ENCODE measurements at places on chromosomes 3 and 15.

DNA sequence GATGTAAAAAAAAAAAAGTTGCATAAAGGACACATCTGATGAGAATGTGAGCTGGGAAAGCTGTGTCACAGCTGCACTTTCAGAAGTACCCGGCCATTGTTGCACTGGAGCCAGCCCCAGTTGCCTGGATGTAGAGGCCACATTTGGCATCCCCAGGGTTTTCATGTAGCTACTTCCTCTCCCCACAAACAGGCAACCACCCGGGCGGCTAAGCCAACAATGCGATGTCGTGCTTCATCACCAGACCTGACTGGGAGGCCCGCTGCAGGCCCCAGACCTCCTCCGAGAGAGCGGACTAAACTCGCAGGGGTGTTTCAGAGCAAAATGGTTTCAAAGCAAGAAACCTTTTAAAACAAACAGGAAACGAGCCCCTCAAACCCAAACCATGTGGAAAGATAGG, 142.3 kb downstream of the TMCO5A start:
- DNase-seq, result no peak

DNA sequence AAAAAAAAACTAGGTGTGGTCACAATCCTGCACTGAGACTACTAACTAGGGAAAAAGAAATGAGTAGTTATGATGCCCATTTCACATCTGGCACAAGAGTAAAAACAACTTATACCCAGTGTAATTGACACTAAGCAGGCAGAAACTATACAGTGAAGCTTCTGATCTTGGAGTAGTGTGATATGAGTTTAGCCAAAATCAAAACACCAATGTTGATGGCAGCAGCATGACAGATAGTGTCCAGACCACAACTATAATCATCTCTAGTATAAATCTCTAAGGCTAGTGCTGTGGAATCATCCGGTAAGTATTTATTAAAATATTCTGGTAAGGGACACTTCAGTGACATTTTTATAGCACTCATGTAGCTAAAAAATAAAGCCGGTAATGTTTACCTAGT, 108.5 kb upstream of the EPHA6 start:
- no peak for DNase-seq

DNA sequence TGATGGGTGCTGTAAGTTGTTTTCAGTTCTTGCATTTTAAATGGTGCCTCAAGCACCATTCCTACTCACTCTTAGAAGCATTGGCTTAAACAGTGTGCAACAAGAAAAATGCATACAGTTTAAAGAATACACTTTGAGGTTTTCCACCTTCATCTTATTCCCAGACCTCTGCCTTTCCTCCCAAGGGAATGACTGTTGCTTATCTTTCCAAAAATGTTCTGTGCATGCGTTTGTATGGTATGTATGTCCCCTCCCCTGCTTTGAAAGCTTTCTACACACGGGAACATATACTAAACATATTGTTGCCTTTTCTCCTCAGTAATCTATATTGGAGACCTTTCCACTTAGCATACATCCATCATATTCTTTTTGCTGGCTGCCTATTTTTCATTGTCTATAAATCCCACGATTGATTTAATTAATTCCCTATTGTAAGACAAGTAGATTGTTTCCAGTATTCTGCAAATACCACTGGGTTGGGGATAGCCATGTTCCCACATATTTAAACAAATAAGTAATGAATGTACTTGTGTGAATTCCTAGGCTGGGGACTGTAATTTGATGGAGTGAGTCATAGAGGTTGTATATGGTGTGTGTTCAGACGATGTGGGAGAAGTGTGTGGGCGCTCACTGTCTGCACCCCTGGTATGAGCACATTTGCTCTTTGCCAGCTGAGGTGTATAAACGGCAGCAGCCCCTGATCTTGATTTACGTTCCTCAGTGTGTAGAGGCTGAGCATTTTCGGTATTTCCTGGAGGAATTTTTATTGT, 5.8 kb downstream of the TRAK1 start:
- no peak for DNase-seq

- no peak for DNase-seq
Measured at GRCh38 chr3:53161450-53161819, 426 bp downstream of the PRKCD start.

DNA sequence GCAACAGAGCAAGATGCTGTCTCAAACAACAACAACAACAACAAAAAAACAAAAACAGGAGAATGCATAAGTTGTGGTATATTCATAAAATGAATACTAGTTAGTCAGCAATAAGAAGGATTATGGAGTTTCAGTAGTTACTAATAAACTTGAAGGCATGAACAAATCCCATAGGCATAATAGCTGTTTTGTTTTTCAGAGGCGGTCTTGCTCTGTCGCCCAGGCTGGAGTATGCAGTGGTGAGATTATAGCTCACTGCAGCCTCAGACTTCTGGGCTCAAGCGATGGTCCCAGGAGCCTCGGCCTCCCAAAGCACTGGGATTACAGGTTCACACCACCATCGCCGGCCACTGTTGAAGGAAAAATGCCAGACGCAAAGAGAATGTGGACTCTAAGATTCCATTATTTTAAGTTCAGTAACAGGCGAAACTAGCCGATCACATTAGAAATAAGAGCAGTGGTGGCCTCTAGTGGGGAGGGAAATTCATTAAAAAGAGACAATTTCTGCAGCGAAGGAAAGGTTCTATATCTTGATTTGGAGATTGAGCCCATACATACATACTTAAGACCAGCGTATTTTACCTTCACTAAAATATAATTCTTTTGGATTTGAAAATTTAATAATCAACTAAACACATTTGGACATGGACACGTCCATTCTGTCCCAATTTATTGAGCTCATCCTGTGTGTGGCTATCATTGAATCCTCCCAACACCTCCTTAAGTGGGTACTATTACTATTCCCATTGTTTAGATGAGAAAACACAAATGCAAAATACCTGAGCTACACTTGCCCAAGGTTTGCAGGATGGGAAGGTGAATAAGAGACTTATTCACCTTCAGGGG, 27.4 kb upstream of the HDAC11 start:
- DNase-seq, result peak; percentile 67

- DNase-seq, result no peak
Measured at GRCh38 chr3:170594528-170594927, 8.7 kb upstream of the SLC7A14 start.

GRCh38 chr3:32814361-32814760, 3.4 kb upstream of the TRIM71 start:
- no peak for DNase-seq

DNA sequence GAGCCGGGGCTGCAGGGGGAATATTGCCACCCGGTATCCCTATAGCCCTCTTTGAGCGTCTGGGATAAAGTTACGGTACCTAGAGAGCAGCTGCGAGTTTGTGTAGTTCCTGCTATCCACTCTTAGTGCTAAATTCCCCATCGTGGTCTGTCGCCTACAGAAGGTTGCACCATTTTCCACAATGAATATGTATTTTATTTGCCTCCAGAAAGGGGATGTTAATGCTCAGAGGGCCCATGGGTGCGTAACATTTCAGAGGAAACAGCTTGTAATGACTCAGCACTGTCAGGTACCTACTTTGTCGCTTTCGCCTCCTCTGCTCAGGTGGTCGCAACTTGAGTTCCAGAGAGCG, 1.1 kb downstream of the SLCO3A1 start:
- no peak for DNase-seq

DNA sequence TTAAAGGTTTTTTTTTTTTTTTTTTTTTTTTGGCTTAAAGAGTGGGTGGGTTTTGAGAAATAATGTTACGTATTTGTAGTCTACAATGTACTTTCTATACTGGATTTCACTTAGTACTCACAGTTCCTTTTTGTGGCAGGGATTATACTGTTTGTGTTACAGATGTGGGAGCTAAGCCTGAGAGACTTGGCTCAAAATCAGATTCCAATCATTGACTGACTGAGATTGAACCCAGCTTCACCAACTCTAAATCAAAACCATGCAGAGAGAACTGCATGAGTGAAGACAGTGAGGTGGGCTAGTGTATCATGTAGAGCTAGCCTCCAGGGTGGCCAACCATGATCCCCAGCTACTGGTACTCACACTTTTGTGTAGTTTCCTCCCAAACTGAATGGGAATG, 68.0 kb downstream of the TMEM108 start:
- no peak for DNase-seq

GRCh38 chr3:71695000-71695482, 30.2 kb downstream of the EIF4E3 start:
- no peak for DNase-seq

DNA sequence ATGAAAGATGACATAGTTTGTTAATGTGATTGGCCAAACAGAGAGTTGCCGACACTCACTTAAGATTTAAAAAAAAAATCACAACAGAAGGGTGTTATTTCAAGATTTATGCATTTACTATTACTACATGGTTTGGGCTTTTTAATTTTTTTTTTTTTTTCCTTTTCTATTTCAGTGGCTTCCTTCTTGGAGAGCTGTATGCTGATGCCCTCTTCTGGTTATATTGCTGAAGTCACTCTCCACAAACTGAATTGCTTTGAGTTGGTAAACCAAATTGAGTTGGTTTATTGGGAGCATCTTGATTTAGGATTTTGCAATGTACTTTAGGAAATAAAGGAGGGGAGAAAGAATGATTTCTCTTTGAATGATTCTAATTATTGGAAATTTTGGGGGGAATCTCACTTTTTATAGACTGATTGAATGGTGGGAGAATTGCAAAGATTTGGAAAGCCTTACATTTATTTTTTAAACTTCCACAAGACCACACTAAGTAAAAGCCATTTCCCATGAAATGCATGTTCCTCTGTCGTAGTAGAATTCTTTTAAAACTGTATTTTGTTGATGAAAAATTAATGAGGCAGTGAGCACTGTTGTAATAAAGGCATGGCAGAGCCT, 186.6 kb upstream of the FEZF2 start:
- DNase-seq, result no peak

DNA sequence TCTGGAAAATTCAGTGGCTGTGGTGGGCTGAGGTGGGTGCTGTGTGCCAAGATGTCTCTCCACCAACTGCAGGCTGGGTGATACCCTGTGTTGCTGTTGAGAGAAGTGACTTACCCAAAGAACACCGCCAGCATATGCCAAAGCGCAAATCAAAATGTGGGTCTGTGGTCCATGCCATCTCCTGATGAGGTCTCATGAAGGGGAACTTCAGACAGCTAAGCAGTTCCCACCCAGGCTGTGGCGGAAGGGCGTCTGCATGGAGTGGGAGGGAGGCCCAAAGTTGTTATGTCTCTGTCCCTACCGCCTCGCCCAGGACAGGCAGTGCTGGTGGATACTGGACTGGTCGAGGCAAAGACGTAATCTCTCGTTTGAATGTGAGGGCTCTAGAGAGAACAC, 70.9 kb upstream of the PLXNA1 start:
- DNase-seq, result no peak

GRCh38 chr15:37095770-37096557, 4.4 kb downstream of the MEIS2 start:
- no peak for DNase-seq

DNA sequence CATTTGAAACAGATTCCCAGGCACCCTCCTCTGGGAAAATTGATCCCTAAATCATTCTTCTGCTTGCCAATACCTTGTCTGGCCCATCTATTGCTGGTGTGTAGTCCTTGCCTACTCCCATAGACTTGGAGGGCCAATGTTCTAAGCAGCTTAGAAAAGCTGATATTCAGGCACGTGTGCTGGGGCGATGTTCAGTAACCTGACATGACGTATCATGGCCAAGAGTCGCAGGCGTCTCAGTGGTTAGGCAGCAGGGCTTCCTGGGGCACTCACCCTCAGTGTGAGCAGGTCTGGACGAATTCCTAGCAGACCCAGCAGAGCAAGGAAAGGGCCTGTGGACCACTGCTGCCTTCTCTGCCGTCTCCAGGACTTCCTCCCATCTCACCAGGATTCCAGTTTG, 21.6 kb downstream of the EPHB1 start:
- DNase-seq, result no peak

DNA sequence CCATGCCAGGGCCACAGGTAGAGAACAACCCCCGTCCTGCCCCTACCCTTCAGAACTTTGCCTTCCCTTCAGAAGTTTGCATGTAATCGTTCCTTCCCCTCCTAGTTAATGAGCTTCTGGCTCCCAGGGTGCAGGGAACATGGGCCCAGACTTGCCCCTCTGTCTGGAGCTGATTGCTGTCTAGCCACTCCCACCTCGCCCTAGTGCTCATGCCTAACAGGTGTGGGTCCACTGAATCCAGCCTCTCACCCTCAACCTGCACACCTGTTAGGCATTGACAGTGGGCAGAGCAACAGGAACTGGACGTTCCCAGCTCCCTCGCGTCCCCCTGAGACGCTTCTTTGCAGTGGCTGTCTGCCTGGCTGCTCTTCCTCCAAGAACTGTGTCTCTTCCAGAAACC, 40.3 kb downstream of the WNT5A start:
- DNase-seq, result no peak
